ENCODE measurements at places on chromosomes 13 and 19.

GRCh38 chr13:66574606-66575005, 655.5 kb downstream of the PCDH9 start:
- DNase-seq, result no peak

DNA sequence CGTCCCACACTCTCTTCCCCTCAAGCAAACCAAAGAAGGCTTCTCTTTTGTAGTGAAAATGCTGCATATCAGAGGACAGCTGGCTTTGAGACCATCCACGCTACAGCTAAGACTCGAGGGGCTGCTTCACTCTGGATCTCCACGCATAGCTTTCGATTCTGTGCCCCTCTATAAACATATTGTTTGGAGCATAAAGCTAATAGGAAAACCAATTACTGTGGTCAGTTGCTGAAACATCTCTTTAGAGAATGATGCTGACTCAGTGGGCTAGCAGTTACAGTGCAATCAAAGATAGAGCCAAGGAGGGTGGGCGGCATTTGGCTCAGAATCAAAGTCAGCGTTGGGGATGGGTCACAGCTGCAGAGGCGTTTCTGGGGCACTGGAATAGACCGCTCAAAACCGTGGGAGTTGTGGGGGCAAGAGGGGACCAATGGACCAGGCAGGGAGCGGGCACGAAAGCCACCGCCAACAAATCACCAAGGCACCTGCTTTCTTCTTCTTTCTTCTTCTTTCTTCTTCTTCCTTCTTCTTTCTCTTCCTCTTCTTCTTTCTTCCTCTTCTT, 76.7 kb downstream of the RASL11A start:
- DNase-seq, result no peak

- DNase-seq, result no peak
Measured at GRCh38 chr19:38093587-38093986, 130.4 kb downstream of the DPF1 start.

- no peak for DNase-seq
Measured at GRCh38 chr13:60755380-60756163, 358.6 kb downstream of the TDRD3 start.

DNA sequence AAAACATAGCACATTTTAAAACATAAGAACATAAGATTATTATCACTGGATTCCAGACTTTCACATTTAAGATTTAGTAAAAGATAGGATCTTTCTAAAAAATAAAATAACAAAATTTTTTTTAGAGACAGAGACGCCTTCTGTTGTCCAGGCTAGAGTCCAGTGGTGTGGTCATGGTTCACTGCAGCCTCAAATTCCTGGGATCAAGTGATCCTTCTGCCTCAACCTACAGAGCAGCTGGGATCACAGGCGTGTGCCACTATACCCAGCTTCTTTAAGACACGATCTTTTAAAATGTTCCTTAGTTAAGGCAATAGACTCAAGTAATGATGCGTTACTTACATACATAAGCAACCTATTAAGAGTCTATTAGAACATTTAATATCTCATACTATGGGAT, 32.7 kb downstream of the ALG5 start:
- no peak for DNase-seq

DNA sequence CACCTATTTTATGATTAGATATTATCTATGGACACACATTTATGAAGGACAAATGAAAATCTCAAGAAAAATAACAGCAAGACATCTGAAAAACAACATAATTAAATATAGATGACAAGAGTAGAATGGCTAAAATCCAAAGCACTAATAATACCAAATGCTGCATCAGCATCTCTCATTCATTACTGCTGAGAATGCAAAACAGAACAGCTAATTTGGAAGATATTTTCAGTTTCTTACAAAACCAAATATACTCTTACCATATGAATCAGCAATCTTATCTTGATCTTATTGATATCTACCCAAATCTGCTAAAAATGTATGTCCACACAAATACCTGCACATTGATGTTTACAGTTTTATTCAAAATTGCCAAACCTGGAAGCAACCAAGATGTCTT, 829.1 kb upstream of the MIR17HG start:
- DNase-seq, result no peak

- DNase-seq, result no peak
Measured at GRCh38 chr19:3665681-3666544, 34.4 kb downstream of the PIP5K1C start.

DNA sequence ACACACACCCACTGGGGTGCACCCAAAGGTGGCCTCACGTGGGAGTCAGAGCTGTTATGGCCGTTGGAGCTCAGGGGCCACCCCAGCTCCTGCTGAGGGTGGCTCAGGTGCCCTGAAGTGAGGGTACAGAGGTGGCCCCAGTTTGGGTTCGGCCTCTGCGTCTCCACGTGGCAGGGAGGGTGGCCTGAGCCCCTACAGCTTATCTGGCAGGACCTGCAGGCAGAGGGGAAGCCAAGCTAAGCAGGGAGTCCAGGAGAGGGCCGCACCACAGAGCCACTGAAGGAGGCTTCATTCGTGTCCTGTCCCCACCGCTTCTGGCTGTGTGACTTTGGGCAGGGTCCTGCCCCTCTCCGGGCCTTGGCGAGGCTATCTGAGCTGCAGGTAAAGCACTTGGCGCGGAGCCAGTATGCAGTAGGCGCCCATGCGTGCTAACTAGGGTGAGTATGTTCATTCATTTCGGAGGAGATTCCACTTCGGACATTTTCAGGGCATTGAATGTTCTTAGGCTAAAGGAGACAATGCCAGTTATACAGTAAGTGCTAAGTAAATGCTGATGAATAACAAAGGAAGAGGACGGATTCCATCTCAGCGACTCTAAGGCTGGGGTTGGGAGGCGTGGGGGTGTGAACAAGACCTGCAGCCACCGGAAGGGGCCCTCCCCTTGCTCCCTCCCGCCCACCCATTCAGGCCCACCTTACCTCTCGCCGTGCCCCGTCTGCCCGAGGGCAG, 4.9 kb downstream of the REX1BD start:
- no peak for DNase-seq

- DNase-seq, result no peak
Measured at GRCh38 chr19:39083983-39084731, at the start of gene ACP7. TSS of gene ACP7 (plus strand) at chr19:39084368. CDS start at chr19:39085270, 902 bp downstream.

- no peak for DNase-seq
Measured at GRCh38 chr13:21885714-21886224, 214.9 kb downstream of the FGF9 start.

GRCh38 chr13:94667190-94667589, 45.2 kb downstream of the SOX21 start:
- DNase-seq, result no peak

DNA sequence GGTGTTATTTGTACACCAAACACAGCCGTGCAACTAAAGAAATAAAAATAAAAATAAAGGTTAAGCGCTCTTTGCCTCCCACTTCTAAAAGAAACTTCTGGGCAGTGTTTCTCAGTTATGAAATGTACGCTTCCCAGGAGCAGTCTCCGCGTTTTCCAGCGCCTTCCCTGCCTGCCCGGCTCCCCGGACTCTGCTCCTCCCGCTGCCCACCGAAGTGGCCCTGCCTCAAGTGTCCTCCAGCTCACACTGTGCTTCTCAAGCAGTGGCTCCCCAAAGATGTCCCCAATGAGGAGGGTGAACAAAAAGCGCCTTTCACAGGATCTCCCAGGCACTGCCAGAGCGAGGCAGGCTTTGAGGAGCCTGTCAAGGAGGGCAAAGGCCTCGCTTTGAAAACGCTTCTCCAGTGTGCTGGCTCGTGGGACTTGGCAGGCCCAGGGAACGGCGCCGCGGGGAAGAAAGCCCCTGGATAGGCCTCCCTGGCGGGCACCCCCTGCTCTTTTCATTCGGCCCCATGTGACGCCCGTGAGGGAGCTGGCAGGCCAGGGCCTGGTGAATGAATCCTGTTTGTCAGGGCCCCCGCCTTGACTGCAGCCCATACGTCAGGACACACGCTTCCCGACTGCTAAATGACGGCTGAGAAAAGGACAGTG, 187.1 kb downstream of the FOXO1 start:
- DNase-seq, result no peak

GRCh38 chr19:49434907-49435583, 6.3 kb downstream of the SLC17A7 start:
- no peak for DNase-seq

- DNase-seq, result no peak
Measured at GRCh38 chr13:31063772-31064171, 97.9 kb downstream of the HSPH1 start.

- DNase-seq, result no peak
Measured at GRCh38 chr19:47183601-47184000, 47.4 kb downstream of the BBC3 start.

DNA sequence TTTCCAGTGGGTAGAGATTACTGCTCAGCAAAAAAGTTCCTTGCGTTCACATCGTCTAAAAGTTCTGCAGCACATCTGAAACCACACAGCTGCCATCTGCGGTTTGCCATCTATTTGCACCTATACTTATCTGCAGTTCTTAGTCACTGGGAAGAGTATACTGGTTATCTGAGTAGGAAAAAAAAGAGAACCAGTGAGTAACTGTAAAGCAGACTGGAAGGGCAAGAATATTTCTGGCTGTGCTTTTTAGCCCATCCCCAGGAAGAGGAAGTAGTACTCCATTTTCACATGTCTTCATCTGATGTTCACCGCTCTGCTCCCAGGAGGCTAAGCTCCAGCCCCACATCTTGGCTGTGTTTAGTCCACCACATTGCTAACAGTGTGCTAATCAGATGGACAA, 35.6 kb downstream of the EFNB2 start:
- DNase-seq, result no peak

- no peak for DNase-seq
Measured at GRCh38 chr13:98343461-98343860, 166.4 kb upstream of the RNF113B start.

DNA sequence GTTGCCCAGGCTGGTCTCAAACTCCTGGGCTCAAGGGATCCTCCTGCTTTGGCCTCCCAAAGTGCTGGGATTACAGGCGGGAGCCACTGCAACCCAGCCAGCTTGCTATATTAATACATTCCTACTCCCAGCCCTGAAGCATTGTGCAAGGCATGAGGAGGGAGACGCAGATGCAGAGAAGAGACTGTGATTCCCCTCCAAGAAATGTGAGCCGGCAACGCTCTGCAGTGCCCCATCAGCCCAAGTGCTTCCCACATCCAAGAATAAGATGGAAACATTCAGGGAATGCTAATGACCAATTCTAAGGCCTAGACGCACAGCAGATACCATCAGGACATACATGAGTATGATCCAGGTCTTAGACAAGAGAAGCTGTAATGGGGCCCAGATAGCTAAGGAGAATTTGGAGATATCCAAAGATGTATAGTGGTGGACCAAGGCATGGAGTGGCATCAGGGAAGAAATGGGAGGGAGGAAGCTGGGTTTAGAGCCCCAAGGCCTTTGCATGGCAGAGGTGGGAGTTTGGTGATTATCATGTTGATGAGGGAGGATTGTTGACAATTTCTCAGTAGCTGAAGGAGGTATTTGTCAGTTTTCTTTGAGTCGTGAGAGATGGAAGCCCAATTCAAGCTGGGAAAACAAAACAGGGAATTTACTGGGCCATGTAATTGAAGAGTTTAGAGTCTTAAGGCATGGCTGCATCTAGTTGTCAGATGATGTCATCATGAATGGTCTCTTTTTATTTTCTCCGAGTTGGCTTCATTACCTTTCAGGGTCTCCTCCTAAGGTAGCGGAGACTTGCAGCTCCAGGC, 2.9 kb downstream of the PPM1N start:
- DNase-seq, result no peak

- no peak for DNase-seq
Measured at GRCh38 chr13:109162248-109163036, 533.0 kb downstream of the MYO16 start.

GRCh38 chr19:37007587-37008220, 70.5 kb upstream of the ZNF420 start:
- DNase-seq, result no peak

GRCh38 chr19:30649934-30650614, 277.9 kb downstream of the ZNF536 start:
- DNase-seq, result no peak

DNA sequence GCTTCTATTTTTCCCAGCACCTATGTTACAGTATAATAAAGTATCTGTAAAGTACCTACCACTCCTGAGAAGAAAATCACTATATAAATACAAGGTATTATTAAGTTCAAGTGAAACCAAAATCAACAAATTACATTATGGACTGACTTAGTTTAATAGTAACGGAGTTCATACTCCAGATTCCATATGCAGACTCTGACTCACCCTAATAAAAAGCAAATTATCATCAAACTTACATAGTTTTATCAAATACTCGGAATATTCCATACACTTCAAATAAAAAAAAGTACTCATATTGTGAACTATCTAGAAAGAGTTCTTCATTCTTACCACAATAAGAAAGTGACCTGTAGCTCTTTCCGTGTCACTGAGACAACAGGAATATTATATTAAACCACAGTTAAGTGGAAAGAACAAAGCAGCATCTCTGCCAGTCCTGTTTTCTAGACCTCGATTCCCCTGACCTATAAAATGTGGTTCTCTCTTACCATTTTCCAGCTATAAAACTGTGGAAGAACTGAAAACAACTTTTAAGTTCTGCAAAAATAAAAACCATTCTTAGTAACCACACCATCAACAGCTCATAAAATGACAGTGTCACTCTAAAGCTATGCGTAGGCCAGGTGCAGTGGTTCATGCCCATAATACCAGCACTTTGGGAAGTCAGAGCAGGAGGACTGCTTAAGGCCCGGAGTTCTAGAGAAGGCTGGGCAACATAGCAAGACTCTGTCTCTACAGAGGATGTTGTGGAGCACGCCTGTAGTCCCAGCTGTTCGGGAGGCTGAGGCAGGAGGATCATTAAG, 42.6 kb downstream of the USP12 start:
- DNase-seq, result no peak

DNA sequence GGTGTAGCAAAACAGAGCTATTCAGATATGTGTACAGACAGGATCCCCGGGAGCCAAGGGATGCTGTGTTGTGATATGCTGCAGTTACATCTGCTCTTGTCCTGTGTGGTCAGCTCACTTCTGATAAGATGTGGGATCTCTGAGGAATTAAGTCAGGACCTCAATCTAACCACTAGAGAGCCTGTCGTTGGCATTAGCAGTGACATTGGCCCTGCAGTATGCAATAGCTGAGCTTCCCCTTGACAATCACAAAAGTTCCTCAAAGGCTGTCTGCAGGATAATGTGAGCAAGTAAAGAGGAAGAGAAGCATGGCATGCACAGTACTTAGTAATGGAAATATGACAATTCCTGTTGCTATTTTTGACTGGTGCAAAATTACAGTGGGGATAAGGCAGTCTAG, 203.4 kb upstream of the MIR17HG start:
- no peak for DNase-seq

GRCh38 chr13:41008349-41008980, 10.7 kb downstream of the ELF1 start:
- peak; percentile 56 for DNase-seq

GRCh38 chr13:43333176-43333575, 309.8 kb downstream of the DNAJC15 start:
- DNase-seq, result no peak

DNA sequence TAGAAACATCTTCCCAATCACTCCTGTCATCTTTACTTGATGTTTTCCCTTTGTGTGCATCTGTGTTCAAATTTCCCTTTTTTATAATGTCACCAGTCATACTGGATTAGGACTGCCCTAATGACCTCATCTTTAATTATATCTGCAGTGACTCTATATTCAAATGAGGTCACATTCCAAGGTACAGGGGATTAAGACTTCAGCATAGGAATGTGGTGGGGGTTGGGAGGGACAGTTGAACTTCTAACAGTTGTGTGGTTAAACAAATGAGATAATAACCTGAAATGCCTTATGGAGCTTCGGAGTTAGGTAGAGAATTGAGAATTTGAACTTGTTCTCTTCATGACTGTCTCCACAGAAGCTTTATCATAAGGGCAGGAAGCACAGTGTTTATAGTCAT, 23.0 kb downstream of the PAN3 start:
- no peak for DNase-seq

Data from skeletal muscle cell (primary cell).